GM06990 (cell line): ENCODE measurements at places on chromosomes 16 and 17.

DNA sequence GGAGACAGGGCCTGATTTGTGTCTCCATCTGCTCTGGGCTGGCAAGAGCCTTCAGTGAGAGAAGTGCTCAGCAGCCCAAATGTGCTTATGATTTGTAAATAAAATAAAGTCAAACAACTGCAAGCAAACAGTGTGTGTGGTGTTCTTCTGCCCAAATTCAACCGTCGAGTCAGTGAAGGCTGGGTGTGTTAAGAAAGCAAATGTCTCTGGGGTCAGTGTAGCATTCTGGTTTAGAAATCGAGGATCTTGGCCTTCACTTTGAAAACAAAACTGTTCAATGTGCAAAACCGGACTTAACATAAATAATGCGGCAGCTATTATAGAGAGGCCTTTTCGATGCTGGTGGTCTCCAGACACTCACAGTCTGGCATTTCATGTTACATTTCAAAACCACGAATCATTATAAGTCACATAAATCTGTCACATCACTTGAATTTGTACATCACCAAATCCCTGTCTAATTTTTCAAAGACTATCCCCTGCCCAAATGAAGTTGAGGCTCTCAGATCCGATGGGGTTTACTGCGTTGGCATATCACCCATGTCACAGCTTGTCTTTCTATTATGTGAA is 158.6 kb upstream of the MYOCD start:
- DNase-seq: no peak

GRCh38 chr17:44314869-44315661 is 6.7 kb downstream of the RUNDC3A start:
- DNase-seq: no peak

DNA sequence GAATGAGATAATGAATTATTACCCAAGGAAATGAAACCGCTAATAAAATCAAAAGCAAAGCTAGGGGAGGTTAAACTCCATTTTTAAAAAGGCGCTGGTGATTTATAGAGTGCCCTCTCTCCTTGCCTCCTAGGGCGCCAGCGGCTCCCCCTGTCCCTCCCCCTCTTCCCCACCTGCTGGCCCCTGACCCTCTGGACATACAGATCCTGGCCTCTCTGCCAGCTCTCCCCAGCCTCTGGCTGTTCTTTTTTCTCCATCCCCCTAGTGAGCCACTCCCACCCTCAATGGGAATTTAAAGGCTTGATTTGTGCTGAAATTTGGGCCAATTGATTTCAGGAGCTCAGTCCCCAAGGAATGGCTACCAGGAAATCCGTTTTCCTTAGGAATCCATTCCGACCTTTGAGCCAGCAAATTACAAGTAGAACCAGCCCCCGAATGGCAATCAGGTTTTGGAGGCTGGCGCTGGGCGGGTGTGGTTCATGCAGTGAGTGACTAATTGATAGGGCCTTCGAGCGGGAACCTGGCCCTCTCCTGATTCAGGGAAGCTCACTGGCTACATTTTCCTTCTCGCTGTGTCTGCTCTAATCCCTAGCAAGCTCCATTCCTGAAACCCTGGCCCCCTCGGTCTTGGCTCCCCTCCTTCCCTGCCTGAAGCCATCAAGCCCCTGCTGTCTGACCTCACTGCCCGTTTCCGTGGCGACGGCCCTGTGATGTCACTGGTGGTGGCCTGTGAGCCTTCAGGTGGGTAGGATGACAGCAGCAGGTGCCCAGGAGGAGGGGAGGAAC is 141.9 kb upstream of the SDK2 start:
- no peak for DNase-seq

- no peak for DNase-seq
Observed at GRCh38 chr17:29120433-29120832, 59.8 kb downstream of the MYO18A start.

GRCh38 chr16:79902351-79902750 is 301.8 kb upstream of the MAF start:
- DNase-seq: no peak

- no peak for DNase-seq
Observed at GRCh38 chr17:14904386-14904785, 360.7 kb downstream of the PMP22 start.

- DNase-seq: no peak
Observed at GRCh38 chr17:27379888-27380533, 76.2 kb upstream of the KSR1 start.

DNA sequence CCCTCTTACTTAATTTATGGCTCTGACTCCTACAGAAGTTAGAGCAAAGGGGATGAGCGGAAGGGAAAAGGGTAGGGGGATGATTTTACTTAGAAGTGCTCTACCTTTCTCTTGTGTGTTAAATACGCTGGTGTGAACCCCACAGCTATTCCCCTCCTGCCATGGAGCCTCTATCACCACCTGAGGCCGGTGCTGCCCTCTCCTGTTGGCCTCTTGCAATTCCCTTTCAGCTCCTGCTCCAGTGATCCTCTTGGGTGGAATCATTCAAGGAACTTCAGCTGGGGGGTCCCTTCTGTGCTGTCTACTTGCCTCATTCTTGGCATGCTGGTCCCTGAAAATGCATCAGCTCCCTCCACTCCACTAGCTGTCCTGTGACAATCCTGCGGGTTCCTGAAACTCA is 41.8 kb upstream of the CDH8 start:
- DNase-seq: no peak

DNA sequence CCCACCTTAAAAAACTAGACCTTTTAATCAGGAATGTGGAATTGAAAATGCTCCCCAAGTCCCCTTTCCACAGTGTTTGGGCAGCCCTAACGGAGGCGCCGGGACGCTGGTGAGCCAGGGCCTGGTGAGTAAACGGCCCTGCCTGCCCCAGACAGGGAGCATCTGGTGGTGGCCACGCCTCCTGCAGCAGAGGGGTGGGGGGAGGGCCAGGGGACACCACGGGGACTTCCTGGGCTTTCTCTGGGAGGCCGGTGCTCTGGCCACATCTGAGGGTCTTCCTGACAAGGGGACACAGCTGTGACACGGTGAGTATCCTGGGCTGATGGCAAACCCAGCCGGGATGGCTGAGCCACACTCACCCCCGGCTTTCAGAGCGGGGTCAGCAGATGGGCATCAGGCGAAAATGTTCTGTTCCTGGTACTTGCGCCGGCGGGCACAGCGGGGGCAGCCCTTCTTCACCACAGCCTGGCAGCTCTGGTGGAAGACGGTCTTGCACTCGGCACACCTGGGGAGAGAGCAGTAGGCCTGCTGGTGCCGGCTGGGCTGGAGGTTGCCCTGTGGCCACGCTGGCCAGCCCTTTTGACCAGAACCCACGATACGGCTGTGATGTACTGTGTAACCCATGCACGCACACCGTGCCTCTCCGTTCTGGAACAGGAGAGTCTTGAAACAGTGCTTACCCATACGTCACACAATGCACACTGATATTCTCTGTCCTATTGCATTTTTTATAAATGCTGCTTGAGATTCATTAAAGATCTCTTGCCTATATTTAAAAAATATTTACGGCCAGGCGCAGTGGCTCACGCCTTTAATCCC is 5.0 kb upstream of the ARHGAP27 start:
- no peak for DNase-seq

- no peak for DNase-seq
Observed at GRCh38 chr17:15085890-15086677, 179.0 kb downstream of the PMP22 start.
